ENCODE measurements at places on chromosomes 3 and 15.

GRCh38 chr3:101902041-101902440 is 52.7 kb downstream of the NFKBIZ start:
- DNase-seq = no peak

DNA sequence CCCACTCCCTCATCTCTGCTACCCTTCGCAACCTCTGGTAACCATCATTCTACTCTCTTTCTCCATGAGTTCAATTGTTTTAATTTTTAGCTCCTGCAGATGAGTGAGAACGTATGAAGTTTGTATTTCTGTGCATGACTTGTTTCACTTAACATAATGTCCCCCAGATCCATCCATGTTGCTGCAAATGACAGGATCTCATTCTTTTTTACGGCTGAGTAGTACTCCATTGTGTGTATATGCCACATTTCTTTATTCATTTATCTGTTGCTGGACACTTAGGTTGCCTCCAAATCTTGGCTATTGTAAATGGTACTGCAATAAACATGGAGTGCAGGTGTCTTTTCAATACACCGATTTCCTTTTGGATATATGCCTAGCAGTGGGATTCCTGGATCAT is 12.1 kb downstream of the GALK2 start:
- no peak for DNase-seq

- no peak for DNase-seq
Observed at GRCh38 chr3:134941820-134942219, 146.8 kb downstream of the EPHB1 start.

GRCh38 chr15:41169781-41170180 is 53.7 kb upstream of the INO80 start:
- no peak for DNase-seq

GRCh38 chr3:18302517-18302916 is 122.6 kb downstream of the SATB1 start:
- no peak for DNase-seq

- no peak for DNase-seq
Observed at GRCh38 chr3:71328926-71329325, 254.6 kb downstream of the FOXP1 start.

DNA sequence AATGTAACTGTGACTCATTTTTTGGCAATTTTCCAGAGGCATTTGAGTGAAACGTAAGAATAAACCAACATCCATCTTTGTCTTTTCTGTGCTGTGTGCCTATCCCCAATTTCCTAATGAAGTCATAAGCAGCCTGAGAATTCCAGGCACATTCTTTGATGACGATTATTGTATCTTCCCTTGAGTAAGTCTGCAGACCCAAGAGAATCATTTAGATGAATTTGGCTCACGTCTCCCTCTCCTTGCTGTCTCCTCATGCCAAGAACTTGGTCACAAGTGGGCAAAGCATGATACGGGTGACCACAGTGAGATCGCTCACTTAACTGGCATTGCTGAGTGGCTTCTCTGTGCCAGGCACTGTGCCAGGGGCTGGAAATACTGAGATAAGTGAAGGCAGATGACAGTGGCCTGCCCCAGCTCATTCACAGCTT is 384.5 kb upstream of the IL12A start:
- DNase-seq = no peak

DNA sequence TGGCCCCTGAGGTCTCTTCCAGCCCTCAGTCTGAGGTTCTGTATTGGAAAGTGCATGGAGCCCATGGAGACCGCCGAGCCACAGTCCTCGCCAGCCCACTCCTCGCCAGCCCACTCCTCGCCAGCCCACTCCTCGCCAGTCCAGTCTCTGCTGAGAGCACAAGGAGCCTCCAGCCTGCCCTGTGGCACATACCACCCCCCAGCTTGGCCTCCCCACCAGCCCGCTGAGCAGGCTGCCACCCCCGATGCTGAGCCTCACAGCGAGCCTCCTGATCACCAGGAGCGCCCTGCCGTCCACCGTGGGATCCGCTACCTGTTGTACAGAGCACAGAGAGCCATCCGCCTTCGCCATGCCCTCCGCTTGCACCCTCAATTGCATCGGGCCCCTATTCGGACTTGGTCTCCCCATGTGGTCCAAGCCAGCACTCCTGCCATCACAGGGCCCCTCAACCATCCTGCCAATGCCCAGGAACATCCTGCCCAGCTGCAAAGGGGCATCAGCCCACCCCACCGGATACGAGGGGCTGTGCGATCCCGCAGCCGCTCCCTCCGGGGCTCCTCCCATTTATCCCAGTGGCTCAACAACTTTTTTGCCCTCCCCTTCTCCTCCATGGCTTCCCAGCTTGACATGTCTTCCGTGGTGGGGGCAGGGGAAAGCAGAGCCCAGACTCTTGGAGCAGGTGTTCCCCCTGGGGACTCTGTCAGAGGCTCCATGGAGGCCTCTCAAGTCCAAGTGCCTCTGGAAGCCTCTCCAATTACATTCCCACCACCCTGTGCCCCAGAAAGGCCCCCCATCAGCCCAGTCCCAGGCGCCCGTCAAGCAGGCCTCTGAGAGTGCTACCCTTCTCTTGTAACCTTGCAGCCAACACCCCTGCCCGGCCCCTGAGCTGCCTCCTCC is 40.9 kb downstream of the PML start:
- no peak for DNase-seq

DNA sequence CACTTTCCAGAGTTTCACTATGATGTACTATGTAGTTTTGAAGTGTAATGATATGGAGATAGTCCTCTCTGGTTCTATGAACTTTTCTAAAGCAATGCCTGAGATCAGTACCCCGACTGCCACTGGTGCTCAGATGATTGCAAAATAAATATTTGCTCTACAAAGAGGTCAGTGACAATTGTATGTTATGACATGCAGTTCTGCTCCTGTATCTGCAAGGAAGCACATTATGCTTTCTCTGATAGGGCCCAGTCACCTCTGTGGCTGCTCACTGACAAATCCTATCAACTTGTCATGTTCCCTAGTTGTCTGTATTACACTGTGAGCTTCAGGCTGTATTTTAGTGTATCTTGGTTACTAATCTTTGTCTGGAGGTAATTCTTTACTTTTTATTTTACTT is 362.6 kb downstream of the ROBO1 start:
- no peak for DNase-seq

GRCh38 chr3:174102274-174102673 is 704.7 kb downstream of the NLGN1 start:
- no peak for DNase-seq

- no peak for DNase-seq
Observed at GRCh38 chr3:149575961-149576564, 81.8 kb downstream of the WWTR1 start.

GRCh38 chr3:109091846-109092245 is 26.1 kb downstream of the MORC1 start:
- no peak for DNase-seq

- DNase-seq = no peak
Observed at GRCh38 chr15:91508633-91509032, 344.9 kb upstream of the SLCO3A1 start.

GRCh38 chr15:56798639-56799038 is 65.3 kb upstream of the ZNF280D start:
- DNase-seq = no peak

GRCh38 chr15:23912191-23912590 is 225.1 kb upstream of the NDN start:
- no peak for DNase-seq

DNA sequence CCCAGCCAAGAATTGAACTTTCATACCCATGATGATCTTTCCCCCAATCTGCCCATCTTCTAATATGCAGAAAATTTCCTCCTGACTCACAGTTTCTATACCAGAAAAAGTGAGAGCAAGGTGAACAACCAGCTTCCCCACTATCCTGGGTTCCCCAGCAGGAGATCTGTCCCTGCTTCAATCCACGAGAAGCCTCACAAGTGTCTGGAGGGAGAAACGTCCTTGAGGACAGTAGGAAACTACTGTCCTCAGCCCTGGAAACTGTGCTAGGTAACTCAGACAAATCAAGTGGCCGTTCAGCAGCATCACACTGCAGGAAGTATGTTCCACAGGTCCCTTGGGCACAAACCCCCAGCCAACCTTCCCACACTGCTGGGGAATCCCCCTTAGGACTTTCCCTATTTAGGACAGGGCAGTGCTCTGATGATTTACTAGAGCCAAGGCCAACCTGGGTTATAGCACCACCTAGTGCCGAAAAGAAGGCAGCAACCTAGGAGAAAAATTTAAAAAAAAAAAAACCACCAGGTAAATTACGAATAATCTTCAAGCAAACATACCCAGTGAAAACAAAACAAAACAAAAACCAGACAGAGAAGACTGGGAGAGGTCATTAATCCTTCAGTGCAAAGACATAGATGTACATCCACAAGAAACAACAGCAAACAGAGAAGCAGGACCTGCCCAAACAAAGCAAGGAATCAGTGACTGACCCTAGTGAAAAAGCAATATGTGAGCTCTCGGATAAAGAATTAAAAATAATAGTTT is 36.0 kb downstream of the MORC1 start:
- DNase-seq = no peak

DNA sequence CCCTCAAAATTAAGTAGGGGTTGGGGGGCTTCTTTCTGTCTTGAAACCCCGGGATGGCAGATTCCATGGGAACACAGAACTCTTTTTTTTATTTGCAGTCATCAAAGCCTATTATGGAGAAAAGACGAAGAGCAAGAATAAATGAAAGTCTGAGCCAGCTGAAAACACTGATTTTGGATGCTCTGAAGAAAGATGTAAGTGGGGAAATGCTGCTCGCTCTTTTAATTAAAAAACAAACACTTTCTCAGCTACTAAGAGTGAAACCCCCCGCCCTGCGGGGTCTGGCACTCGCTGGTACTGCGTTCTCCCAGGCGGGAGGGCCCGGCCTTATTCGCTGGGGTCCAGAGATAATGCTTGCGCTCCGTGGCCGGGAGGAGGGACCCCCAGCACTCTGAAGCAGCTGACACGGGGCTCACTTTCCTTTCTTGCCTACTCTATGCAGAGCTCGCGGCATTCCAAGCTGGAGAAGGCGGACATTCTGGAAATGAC is 615 bp downstream of the HES1 start:
- DNase-seq = no peak

DNA sequence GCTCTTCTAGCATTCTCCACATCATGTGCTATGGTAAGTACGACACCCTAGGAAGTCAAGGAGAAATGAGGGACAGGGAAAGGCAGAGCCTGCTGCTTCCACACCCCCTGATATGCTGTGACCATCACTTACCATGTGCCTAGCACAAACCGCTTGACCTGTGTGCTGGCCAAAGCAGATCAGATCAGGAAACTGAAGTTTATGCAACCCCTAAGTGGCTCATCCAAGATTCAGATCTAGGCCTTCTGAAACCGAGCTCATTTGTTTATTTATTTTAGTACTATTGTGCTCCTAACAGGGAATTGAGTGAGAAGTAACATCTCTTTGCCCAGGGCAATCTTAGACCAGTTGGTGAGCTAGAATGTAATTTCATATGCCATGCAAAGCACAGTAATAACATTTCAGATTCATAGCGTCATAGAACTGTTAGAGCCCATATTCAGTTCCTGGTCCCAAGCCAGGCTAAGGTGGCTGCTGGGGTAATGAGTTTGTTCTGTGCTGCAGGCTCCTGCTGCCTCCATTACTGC is at the start of gene RTP2:
Gene RTP2 (minus strand): TSS at position 51 of the 527 bp plus-strand sequence. CDS start 429 bp downstream, outside the sequence.
- no peak for DNase-seq

DNA sequence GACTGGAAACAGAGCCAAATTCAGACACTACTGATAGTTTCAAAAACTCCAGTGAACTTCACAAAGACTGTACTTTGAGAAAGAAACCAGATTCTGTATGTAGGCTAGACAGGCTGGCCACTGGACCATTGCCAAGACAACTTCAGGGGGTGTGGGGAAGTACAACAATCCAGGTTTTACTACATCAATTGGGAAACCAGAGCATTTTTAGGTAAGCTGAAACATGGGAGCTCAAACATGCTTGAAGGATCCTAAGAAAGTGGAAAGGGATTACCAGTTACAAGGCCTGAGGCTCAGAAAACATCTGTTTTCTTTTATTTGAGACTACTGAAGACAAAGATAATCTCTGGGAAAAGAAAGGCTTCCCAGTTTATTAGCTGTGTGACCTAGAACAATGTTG is 26.9 kb upstream of the ZNF280D start:
- no peak for DNase-seq

- no peak for DNase-seq
Observed at GRCh38 chr3:123392871-123393620, 55.8 kb downstream of the ADCY5 start.

DNA sequence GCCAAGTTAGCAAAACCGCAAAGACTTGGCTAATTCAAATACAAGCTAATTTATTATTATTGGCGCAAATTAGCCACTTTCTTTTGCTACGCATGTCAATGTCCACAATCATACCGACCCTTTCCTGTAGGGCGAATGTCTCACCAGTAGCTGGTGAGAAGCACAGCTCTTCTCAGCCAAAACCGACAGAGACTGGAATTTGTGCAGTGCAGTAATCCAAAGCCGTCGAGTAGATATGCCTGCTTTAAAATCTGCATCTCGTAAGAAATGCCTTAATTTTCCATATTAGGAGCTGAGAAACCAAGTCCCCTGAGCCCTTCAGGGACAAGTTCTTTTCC is 614 bp upstream of the MINDY2 start:
- DNase-seq = no peak

DNA sequence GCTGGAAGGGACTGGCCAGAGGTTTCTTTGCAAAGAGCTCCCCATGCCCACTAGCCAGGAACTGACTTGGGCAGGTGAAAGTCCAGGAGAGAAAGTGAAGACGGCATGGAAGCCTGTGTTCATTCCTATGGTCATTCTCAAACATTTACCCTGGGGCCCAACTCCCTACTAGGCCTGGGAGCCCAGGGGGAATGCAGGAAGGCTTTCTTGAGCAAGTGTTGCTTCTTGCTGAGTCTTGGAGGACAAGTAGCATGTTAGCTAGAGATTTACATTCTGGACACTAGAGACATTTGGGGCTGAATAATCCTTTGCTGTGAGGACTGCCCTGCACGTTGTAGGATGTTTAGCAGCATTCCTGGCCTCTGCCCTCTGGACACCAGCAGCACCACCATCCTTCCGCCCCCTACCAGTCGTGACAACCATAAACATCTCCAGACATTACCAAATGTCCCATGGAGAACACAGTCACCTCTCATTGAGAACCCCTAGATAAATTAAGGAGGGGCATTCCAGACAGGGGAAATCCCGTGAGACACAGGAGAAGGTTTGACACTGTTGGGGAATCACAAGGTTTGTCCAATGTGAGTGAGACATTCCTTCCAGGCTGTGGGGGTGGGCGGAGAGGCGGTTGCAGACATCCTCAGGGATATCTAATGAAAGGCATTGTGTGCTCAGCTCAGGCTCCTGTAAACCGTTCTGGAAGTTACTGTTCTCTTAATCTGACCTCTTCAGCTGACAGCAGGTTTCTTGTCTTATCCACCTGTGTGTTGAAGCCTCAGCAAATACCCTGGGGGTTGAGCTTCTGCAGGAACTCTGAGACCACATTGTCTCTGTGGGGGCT is 236.2 kb downstream of the TLE3 start:
- no peak for DNase-seq

DNA sequence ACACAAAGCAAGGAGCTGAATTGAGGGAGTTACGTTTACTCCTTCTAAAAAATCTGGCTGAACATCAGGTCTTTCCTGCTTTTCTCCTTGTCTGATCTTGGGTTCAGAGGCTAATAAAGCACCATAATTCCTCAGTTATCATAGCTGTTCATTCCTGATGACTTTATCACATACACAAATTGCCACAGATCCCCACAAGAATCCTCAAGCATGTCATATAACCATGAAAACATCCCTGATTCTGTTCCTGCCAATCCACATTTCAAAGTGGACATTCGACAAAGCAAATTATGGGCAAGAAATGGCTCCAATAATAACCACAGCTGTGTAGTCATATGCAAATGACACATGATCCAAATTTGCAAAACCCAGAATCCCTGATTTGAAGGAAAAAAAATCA is 321.3 kb downstream of the MEX3B start:
- no peak for DNase-seq

GRCh38 chr3:66803721-66804695 is 194.1 kb upstream of the KBTBD8 start:
- DNase-seq = no peak
